Left ventricle myocardium inferior (tissue), 1 donor: ENCODE measurements at places on chromosomes 16 and 17. TPM values are rescaled to one million over a fixed set of nuclear protein-coding genes. Genes with fewer than 3 reads are reported as not detected.

GRCh38 chr17:29562615-29563014 lies 4.2 kb downstream of the ABHD15 start:
- peaks cover 48% of the 10 kb centered on the region for H3K4me1 ChIP-seq
- H3K4me3 ChIP-seq: no peak overlapping the region
- no peak for DNase-seq
- H3K36me3 ChIP-seq: peaks cover 12% of the 10 kb centered on the region

GRCh38 chr17:70776441-70776840 lies 607.1 kb downstream of the KCNJ2 start:
- H3K4me1 ChIP-seq: no peaks in the 10 kb centered on the region
- no peak for DNase-seq
- H3K27ac ChIP-seq: no peak overlapping the region
- no peaks in the 10 kb centered on the region for H3K27me3 ChIP-seq

DNA sequence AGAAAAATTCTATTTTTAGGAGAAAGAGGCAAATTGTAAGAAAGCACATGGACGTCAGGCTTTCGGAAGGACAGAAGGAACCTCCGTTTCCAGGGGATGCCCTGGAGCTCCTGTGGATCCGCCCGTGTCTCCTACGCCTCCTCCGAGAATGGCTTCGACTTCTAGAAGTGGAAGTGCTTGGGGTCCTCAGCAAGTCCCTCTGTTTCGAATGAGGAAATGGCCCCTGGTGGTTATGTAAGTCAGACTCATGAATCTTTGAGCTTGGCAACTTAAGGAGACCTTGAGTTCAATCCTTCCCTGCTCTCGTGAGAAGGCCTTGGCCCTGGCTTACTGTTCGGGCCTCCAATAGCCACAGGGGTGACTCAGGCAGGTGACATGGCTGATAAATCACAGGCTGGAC lies 38.9 kb downstream of the COX4I1 start:
- no peaks in the 10 kb centered on the region for H3K4me1 ChIP-seq
- H3K4me3 ChIP-seq: no peak overlapping the region
- H3K27me3 ChIP-seq: peaks cover 91% of the 10 kb centered on the region
- no peak overlapping the region for H3K27ac ChIP-seq

Gene ACSF3
- total RNA-seq: 16.7 TPM

DNA sequence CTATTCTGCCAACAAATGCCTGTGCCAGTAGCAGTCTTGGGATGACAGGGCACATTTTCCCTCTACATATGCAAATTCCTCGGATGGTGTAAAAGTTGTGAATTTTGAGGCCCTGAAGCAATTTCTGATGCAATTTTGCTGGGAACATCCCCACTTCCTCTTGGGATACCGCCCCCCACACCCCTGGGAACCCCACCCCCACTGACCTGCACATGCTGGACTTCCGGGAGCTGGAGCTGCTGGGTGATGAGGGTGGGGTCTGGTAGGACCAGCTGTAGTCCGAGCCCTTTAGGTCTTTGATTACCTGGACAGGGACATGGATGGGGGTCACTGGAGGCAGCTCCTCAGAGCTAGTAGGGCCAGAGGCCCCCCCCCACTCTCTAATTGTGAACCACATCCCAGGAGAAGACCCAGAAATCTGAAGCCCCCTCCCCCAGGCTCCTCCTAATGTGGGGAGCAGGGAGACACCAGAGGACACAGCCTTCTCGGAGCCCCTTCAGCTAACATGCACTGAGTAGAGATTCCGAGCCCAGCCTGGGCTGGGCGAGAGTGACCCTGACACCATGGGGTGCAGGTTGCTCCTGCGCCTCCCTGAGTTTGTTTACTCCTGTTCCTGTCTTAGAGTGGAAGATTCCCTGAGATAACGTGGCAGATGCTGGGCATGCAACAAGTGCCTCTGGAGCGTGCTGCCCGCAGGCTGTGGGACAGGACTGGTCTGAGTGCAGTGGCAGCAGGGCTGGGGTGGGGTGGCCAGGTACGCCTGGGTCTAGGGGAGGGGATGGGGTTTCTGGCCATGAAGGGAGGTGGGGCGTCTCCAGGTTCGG lies 9.0 kb downstream of the MTSS2 start:
- H3K36me3 ChIP-seq: peaks cover 67% of the 10 kb centered on the region

- H3K27me3 ChIP-seq: no peaks in the 10 kb centered on the region
- H3K36me3 ChIP-seq: no peaks in the 10 kb centered on the region
- H3K4me1 ChIP-seq: peaks cover 34% of the 10 kb centered on the region
- DNase-seq: no peak
- H3K27ac ChIP-seq: no peak overlapping the region
Observed at GRCh38 chr16:56247808-56248207, 56.5 kb downstream of the GNAO1 start.

- DNase-seq: no peak
- no peaks in the 10 kb centered on the region for H3K4me1 ChIP-seq
- H3K4me3 ChIP-seq: no peak overlapping the region
- H3K27me3 ChIP-seq: peaks cover 95% of the 10 kb centered on the region
Observed at GRCh38 chr17:41521574-41522261, 3.0 kb upstream of the KRT15 start.

DNA sequence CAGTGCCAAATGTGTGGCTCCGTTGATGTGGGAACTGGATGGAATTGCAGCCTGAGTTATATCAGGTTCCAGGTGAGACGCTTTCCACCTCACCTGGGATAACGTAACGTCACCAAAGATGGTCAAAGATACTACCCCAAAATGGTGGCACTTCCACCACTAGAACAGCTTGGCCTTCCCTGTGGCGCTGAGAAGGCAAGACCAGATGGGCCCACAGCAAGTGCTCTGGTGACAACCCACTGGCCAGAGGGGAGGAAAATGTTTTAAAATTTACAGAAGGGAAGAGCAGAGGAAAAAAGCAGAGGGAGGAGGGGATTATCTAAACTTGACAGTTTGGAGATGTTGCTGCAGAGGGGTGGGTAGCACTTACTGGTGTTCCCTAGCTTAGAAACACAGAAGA lies 7.5 kb upstream of the ITGA2B start:
- H3K27ac ChIP-seq: no peak overlapping the region
- peaks cover 61% of the 10 kb centered on the region for H3K36me3 ChIP-seq
- no peaks in the 10 kb centered on the region for H3K4me1 ChIP-seq
- H3K27me3 ChIP-seq: no peaks in the 10 kb centered on the region
